ENCODE measurements at places on chromosomes 2 and 18. TPM values are rescaled to one million over a fixed set of nuclear protein-coding genes. Genes with fewer than 3 reads are reported as not detected.

GRCh38 chr2:160300203-160300602, 100.1 kb upstream of the ITGB6 start:
- H3K4me3 ChIP-seq, result no peak overlapping the region
- H3K4me1 ChIP-seq, result peaks cover 8% of the 10 kb centered on the region
- DNase-seq, result no peak
- peaks cover 17% of the 10 kb centered on the region for H3K36me3 ChIP-seq
- no peaks in the 10 kb centered on the region for H3K27me3 ChIP-seq

DNA sequence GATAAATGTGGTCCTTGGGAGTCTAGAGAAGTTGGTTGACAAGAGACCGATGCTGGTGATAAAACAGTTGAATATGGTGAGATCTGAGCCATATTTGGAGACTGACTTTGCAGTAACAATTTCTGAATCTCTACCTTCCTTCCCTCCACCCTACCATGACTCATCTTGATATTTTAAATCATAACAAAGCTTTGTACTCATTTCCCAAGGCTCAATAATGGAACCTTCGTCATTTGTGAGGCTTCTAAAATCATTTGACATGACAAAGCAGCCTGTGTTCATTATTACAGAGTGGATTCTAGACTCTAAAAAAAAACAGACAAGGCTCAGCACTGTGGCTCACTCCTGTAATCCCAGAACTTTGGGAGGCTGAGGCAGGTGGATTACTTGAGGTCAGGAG, 38.5 kb upstream of the PDCL3 start:
- H3K4me3 ChIP-seq, result no peak overlapping the region
- H3K27me3 ChIP-seq, result no peaks in the 10 kb centered on the region
- H3K27ac ChIP-seq, result no peak overlapping the region
- no peak for DNase-seq
- H3K4me1 ChIP-seq, result no peaks in the 10 kb centered on the region

GRCh38 chr18:41490861-41491260, 464.2 kb upstream of the PIK3C3 start:
- no peaks in the 10 kb centered on the region for H3K36me3 ChIP-seq
- no peaks in the 10 kb centered on the region for H3K27me3 ChIP-seq
- no peaks in the 10 kb centered on the region for H3K4me1 ChIP-seq
- no peak overlapping the region for H3K27ac ChIP-seq

- no peak overlapping the region for H3K4me3 ChIP-seq
- peaks cover 24% of the 10 kb centered on the region for H3K27me3 ChIP-seq
- H3K4me1 ChIP-seq, result no peaks in the 10 kb centered on the region
- no peaks in the 10 kb centered on the region for H3K36me3 ChIP-seq
These were observed 245.2 kb downstream of the CTNNA2 start for GRCh38 chr2:79758042-79758441.

- H3K27ac ChIP-seq, result no peak overlapping the region
- no peaks in the 10 kb centered on the region for H3K36me3 ChIP-seq
- peaks cover 63% of the 10 kb centered on the region for H3K4me1 ChIP-seq
- peak; percentile 92 for DNase-seq
These were observed 42.7 kb upstream of the PELI1 start for GRCh38 chr2:64186699-64187605.

DNA sequence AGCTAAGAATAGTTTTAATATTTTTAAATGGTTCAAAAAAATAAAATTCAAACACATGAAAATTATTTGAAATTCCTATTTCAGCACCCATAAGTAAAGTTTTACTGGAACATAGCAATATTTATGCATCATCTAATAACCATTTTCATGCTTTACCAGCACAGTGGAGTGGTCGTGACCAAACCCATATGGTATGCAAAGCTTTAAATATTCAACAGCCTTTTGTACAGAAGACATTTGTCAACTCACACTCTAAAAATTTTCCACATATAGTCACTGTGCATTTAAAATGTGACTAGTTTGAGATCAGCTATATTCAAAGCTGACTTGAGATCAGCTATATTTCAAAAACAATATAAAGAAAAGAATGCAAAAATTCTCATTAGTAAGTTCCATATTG, 46.2 kb downstream of the PUM2 start:
- H3K27ac ChIP-seq, result peak overlapping the region; percentile 12
- H3K4me3 ChIP-seq, result no peak overlapping the region
- no peaks in the 10 kb centered on the region for H3K27me3 ChIP-seq

DNA sequence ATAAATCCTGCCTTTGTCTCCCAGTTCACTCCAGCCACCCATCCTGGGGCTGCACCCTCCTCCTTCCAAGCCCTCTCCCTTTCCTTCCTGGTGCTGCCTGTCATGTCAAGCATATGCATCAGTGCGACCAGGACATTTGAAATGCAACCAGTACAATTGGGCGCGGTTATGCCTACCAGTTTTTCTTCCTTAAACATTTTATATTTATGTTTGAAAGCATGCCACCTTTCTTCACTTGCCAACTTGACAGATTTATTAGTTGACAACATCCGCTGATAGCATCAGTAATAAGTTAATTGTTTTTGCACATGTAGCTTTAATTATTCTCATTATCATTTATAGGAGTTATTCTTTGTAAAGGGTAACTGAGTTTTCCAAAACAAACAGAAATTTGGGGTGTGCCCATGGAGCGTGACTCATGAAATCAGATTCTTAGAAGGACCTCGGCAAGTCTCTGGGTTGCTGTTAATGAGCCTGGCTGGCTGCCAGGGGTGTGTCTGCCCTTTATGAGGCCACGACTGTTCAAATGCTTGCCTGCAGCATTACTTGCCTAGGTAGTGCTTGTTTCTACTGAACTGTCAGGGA, 32.8 kb upstream of the IL1B start:
- no peak overlapping the region for H3K4me3 ChIP-seq
- H3K27ac ChIP-seq, result no peak overlapping the region
- no peaks in the 10 kb centered on the region for H3K36me3 ChIP-seq
- peak; percentile 91 for DNase-seq

GRCh38 chr2:25566694-25567093, 106.7 kb downstream of the DTNB start:
- H3K4me3 ChIP-seq, result no peak overlapping the region
- peak overlapping the region; percentile 44 for H3K27ac ChIP-seq
- H3K27me3 ChIP-seq, result no peaks in the 10 kb centered on the region
- peaks cover 8% of the 10 kb centered on the region for H3K4me1 ChIP-seq
- DNase-seq, result no peak

DNA sequence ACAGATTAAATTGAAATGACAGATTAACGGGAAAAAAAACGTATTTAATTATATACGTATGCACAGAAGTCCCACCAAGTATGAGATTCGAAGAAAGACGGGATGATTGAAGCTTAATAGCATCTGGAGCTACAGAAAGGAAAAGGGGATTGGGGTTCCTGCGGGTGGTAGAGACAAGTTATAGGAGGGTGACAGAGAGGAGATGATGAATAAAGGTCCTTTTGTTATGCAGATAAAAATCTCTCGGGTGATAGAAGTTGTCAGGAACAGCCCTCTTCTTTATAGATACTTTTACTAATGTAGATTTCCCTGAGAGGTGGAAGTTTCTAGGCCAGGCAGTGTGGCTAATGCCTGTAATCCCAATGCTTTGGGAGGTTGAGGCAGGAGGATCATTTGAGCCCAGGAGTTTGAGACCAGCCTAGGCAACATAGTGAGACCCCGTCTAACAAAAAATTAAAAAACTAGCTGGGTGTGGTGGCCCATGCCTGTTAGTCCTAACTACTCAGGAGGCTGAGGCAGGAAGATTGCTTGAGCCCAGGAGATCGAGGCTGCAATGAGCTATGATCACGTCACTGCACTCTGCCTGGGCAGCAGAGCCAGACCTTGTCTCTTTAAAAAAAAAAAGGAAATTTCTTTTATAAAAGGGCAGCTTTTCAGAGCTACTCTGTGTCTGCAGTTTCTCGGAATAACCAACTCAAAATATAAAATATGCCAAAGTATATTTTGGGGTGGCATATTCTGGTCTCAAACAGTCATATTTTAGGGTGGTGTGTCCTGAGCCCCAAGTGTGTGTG, 113.0 kb downstream of the STPG4 start:
- no peak for DNase-seq
- H3K36me3 ChIP-seq, result no peaks in the 10 kb centered on the region
- H3K27ac ChIP-seq, result no peak overlapping the region
- H3K4me3 ChIP-seq, result no peak overlapping the region

DNA sequence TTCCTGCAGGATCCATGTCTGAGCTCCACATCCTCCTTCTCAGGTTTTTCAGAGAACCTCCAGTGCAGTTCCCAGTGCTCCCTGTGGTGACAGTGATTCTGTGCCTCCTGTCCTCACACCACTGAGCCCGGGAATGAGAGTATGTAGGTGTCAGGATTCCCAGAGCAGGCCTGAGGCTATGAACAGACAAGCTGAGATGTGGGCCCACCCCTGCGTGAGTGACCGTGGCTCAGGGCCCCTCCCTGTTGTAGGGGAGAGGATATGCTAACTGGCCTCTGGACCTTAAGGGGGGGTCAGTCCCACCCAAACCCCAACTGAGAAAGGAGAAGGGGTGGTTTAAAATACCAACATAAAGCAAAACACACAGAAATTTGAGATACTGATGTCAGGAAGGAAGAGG, 104.8 kb upstream of the RAB12 start:
- no peaks in the 10 kb centered on the region for H3K36me3 ChIP-seq
- no peaks in the 10 kb centered on the region for H3K4me1 ChIP-seq
- DNase-seq, result no peak
- H3K27me3 ChIP-seq, result peaks cover 10% of the 10 kb centered on the region

DNA sequence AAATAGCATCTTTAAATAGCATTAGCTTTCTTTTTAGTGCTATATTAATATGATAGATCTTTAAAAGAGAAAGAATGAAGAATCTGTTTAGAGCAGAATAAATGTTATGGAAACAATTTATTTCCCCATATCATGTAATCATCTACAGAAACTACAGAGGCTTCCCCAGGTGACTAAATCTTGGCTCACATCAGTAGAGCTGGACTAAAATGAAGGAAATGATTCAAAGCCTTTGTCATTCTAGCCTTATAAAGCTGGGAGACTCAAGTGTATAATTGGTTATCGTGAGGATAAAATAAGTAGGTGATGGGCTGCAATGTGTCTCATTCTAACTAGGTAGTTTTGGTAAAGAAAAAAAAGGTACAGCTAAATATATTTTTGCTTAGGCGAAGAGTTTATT, 83.2 kb upstream of the UNC80 start:
- H3K27me3 ChIP-seq, result peaks cover 18% of the 10 kb centered on the region
- no peak for DNase-seq
- H3K36me3 ChIP-seq, result no peaks in the 10 kb centered on the region
- H3K4me1 ChIP-seq, result no peaks in the 10 kb centered on the region

DNA sequence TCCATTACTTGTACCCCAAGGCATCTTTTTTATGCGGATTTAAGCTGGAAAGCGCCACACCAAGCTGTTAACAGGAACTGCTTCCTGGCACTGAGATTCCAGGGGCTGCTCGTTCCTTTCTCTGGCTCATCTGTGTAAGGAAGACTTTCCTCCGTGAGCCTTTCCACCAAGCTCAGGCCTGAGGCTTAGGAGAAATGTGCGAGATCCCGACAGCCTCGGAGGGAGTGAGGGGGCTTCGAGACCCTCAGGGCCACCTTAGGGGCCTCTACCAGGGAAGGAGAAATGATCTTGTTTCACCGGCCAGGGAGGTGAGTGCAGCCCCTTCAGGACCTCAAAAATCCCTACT, 17.1 kb downstream of the B3GNT7 start:
- H3K36me3 ChIP-seq, result no peaks in the 10 kb centered on the region
- no peaks in the 10 kb centered on the region for H3K27me3 ChIP-seq
- no peak for DNase-seq

DNA sequence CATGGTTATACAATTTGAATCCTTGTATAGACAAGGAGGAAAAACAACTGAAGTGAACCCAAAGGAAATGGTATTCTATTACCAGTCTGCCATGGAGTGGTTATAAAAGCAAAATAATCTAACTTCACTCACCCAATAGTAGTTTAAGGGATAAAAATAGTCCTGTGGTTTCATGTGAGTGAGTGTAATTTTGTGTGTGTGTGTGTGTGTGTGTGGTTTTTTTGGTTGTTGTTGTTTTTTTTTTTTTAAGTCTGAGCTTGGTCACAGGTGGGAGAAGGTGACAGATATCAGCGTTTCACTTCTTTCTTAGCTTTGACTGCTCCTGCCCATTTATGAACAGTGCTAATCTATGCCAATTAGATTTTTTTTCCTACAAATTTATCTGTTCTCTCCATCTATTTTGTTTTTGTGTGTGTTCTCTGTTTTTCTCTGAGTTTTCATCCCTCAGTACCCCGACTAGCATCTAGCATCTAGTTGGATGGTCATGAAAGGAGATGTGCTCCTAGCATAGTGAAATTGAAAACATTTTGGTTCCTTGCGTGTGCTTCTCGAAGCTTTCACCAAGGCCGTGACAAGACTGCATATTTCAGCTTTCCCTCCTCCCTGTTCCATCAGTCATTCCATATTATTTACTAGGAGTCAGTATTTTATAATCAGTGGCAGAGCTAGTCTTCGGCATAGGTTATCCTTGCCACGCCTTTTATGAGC, 200.1 kb upstream of the DTNA start:
- H3K36me3 ChIP-seq, result no peaks in the 10 kb centered on the region
- no peaks in the 10 kb centered on the region for H3K4me1 ChIP-seq
- no peak overlapping the region for H3K27ac ChIP-seq
- H3K4me3 ChIP-seq, result no peak overlapping the region
- no peak for DNase-seq
- H3K27me3 ChIP-seq, result no peaks in the 10 kb centered on the region

Gene RASGRP3
- not detected for total RNA-seq

Gene CACNB4
- not detected for total RNA-seq

Gene AQP12B
- total RNA-seq, result not detected

Gene TBR1
- total RNA-seq, result 0.17 TPM

Gene PAX8
- 3.2 TPM for total RNA-seq

Gene PTH2R
- total RNA-seq, result not detected

Gene RESP18
- not detected for total RNA-seq

Gene PARD3B
- total RNA-seq, result 7.7 TPM

Gene HOXD12
- 0.58 TPM for total RNA-seq

Gene AQP4
- not detected for total RNA-seq

Gene ATP6V1C2
- not detected for total RNA-seq

Gene VAMP5
- 3.8 TPM for total RNA-seq
